ENCODE measurements at places on chromosomes 4 and X.

GRCh38 chr4:91127192-91127591 lies 1000.0 kb downstream of the CCSER1 start:
- DNase-seq = no peak

- peak; percentile 7 for DNase-seq
Observed at GRCh38 chrX:56385336-56385735, 153.2 kb downstream of the KLF8 start.

- DNase-seq = peak; percentile 98
Observed at GRCh38 chr4:56757821-56758411, 63.6 kb downstream of the SPINK2 start.

DNA sequence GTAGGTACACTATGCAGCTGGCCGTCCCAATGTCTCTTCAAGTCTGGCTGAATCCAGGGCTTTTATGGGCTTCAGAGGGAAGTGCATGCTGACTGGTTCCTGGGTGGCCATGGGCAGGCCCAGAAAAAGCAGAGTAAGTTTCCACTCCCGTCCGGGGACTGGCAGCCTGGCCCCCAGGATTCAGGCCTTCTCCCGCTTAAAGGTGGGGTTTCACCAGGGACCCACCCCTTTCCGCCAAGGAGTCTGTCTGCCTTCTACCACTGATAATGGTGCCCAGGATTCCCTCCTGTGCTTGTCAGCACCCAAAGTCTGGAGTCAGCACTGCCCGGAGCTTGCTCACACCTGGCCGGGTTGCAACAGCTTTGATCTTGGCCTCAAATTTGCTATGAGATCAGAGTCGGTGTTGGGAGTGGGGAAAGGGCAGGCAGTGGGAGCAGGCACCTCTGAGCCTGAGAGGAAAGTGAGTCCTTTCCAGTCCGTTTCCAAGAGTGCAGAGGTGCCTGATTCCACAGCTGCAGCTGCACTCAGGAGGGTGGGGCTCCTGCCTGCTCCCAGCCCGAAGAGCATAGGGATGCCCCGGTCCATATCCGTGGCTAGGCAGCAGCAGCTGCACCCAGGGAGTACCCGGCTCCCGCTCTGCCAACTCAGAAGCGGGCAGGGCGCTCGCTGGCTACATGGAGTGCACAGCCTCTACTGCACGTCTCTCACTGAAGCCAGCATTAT lies 1344.3 kb upstream of the ADGRL3 start:
- DNase-seq = no peak

- DNase-seq = no peak
Observed at GRCh38 chr4:94068753-94069719, 138.6 kb upstream of the SMARCAD1 start.

DNA sequence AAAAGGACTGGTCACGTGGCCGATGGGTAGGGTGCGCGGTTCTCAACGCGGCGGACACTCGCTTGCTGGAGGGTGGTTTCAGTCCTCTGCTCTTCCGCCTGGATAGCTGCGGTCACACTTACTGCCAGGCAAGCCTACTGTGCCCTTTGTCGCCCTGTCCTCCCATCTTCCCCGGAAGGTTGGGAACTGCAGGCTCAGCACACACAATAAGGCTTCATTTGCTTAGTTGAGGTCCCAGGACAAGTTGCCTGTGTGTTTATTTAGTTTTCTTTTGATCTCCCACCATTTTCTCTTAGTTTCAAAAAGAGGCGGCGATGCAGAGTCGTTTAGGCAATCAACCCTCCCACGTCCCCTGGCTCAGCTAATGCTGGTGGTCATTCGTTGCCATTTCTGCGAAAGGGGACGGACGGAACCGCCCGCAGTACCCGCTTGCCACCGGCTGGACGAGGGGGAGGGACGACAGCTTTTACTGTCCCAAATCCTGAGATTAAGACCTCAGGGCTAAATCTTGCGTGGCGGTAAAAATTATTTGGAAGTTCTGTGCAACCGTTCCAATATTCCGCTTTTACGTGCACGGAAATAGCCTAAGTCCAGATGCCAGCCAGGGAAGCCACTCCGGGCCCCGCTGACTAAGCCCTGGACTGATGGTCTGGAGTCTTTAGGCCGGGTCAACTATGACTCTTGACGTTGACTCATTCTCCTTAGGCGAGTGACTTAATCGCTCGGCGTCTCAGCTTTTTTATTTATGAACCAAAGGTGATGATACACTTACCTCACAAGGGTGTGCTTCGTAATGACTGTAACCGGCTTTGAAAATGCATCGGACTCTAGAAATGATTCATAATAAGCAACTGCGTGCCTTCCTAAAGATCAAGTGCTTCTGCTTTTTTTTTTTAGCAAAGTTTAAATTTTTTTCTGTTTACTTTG lies 671 bp upstream of the EIF4E start:
- peak; percentile 95 for DNase-seq

GRCh38 chr4:156109943-156110900 lies 156.6 kb upstream of the CTSO start:
- DNase-seq = no peak

- no peak for DNase-seq
Observed at GRCh38 chrX:3192835-3193234, 151.6 kb downstream of the ARSF start.

DNA sequence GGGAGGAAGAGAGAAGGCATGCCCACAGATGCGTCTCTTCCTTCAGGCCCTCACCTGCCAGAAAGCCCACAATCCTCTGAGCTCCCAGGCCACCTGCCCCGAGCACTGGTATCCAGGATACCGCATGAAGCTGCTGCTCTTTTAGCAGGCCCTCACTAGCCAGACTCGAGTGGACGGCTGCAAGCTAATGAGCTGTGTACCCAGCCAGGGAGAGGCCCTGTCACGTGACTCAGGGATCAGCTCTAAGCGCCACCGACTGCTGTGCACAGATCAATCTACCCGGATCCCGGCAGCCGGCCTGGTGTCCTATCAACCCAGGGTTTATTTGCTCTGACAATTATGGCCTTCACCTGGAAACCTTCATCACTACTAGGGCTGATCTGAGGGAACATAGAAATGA lies 39.0 kb downstream of the BCOR start:
- no peak for DNase-seq

DNA sequence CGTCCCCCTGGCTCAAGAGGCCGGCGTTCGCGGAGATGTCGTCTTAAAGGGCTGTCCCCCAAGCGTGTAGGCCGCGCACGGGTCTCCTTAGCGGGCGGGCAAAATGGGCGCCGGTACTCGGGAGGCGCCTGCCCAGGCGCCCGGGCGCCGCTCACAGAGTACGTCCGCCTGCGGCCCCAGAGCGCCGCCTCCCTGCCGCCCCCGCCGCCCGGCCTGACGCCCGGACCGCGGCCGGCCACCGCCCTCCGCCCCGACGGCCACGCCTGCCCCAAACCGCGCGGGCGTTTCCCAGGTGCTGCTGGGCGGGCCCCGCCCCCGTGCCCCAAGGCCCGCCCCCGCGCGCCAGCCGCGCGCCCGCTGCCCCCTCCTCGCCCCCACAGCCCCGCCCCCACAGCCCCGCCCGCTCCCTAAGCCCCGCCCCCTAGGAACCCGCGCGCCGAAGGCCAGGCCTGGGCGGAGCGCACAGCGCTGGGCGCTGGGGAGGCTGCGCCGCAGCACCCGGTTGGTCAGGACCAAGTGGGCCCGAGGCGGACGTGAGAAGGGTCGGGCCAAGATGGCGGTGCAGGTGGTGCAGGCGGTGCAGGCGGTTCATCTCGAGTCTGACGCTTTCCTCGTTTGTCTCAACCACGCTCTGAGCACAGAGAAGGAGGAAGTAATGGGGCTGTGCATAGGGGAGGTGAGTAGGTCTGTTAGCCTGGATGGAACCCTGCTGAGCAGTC lies at the start of the genes BRCC3, CMC4 and MTCP1:
Gene BRCC3 (plus strand): TSS at position 534 of the 719 bp plus-strand sequence. CDS start 20 bp downstream, at position 554.
Gene CMC4 (minus strand): TSS at position 162 of the 719 bp plus-strand sequence. CDS start 7,113 bp downstream, outside the sequence.
Gene MTCP1 (minus strand): TSS at position 162 of the 719 bp plus-strand sequence. CDS start 5,126 bp downstream, outside the sequence.
- DNase-seq = peak; percentile 85

DNA sequence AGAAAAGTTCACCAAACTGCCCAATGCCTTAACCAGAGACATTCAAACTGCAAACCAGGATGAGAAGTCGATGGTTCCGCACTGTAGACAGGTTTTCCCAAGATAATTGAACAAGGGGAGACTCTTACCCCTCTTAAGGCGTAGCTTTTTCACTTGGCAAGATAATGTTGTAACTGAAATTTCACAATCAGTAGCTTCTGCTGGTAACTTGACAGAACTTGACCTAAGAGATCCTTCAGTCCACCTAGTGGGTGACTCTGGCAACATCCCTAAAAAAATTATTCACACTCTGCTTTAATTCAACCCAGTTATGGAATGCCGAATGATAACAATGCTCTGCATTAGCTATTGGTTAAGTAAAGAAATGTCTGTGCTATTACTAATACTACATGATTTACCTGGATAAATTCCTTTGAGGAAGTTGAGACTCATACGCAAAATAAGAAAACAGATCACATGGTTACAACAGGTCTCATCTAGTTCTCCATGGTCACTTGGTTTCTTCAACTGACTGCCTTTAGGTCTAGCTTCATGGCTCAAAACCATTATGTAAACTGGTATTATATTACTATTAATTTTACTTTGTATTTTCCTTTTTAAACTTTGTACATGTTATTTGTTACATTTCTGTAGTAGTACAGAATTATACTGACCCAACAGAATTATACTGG lies 9.1 kb downstream of the ELF2 start:
- peak; percentile 65 for DNase-seq

DNA sequence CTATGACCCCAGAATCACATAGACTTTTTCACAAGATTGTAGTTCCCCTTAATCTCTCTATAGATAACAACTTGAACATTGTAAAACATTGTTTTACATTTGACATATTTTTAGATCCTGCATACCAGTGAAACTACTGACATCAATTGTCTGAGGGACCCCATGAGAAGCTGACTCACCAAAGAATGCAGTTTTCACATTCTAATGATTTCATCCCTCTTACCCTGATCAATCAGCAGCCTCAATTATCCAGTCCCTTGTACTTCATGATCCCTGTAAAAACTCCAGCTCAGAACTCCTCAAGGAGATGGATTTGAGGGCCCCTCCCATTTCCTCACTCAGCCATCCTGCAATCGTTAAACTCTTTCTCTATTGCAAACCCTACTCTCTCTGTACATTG lies 411.0 kb upstream of the NDST3 start:
- DNase-seq = no peak

- no peak for DNase-seq
Observed at GRCh38 chr4:139241784-139242151, 38.3 kb downstream of the MGARP start.

DNA sequence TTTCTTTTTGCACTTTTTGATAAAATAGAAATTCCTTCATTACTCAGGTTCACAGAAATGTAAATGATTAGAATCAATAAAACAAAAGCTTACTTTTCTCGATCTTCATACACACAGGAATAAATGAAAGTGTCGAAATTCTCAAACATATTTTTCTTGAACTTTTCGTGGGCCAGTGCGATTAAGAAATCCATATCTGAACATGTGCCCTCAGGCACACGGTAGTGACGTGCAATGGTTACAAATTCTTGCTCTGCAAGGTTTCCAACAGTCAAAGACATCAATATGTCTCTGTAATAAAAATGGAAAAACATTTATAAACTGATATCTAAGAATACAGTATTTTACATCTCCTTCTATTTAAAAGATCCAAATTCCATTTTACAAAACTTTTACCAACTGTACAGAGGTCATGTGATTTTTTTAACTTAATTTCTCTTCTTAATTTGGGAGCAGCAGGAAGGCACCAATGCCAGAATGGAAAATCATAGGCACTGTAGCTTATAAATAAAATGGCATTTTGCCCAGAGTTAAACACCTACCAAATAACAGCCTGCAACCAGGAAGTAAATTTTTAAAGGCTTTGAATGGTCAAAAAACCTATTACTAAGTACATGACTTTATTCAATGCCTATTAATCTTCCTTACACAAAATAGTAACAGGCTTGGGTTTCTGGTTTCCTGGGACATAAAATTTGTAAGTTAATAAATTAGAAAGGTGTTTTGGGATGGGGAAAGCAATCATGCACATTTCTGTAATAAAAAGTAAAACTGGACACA lies 165.0 kb downstream of the EFHC2 start:
- no peak for DNase-seq

DNA sequence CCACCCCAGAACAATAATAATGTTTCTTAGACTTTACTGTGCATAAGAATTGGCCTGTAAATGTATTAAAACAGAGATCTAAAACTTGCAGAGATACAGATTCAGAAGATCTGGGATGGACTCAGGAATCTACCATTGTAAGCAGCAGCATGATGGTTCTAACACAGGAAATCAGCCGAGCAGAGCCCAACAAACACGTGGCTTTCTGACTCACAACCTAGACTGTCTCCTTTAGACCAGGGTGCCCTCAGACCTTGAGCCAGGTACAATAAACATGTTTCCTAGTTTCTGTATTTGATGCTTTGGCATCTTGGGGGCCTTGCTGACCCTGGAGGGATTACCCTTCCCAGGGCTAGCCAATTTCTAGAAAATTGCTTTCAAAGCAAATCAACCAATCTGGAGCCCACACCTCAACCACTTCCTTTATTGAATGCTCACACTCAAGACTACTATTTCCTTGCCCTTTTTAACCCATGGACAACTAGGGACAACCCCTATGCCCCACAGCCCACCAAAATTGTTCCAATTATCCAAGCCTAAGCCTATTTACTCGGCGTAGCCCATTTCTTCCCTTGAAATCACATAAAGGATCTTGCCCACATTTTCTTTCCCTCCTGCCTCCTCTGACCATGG lies 80.5 kb downstream of the TBC1D9 start:
- peak; percentile 2 for DNase-seq

GRCh38 chr4:7829652-7830580 lies 109.7 kb downstream of the AFAP1 start:
- no peak for DNase-seq

DNA sequence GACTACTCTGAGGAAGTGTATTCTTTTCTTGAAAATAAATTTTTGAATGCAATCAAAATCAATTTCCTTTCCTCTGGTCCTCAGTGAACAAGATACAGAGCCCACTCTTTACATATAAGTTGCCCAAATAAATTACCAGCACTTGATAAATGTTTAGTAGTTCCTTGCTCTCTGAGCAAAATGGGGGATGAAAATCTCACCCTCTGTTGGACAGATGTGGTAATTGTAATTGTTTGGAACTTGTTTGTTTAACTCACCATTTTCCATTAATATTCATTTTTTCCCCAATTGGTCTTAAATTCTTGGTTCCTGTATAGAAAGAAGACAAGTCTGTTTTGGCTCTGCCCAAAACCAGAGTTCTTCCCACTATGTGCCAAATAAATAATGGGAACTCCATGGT lies 146.3 kb downstream of the LDB2 start:
- DNase-seq = peak; percentile 16
